ENCODE measurements at places on chromosomes 5 and 9.
A peak's percentile ranks its signal among the peaks of the same experiment; 100 is the strongest.

GRCh38 chr9:16103620-16104397 lies 551.0 kb downstream of the CCDC171 start:
- no peak for DNase-seq

GRCh38 chr9:110157823-110158664 lies 49.9 kb downstream of the C9orf152 start:
- no peak for DNase-seq

DNA sequence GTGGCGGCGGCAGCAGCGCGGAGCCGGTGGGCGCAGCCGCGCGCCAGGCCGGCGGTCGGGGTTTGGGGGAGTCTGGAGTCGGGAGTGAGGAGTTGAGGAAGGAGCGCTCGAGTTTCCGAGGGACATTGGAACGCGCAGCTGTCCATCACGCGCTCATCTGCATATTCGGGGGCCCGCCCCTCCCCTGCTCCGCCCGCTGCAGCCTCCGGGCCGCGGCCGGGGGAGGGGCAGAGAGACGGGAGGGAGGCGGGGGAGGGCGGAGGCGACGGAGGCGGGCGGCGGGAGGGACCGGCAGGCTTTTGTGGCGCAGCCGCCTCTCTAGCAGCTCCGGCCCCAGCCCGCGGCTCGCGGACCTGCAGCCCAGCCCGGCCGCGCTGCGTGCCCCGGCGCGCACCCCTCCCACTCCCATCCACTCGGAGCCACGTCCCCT lies at the start of gene IRX2:
TSS of gene IRX2 (minus strand) at position 86 of the 430 bp plus-strand sequence. CDS start 264 bp downstream, outside the sequence.
- DNase-seq = peak; percentile 91

GRCh38 chr9:136610426-136610825 lies 52.3 kb upstream of the EGFL7 start:
- DNase-seq = no peak

GRCh38 chr5:22050931-22051330 lies 802.2 kb downstream of the CDH12 start:
- DNase-seq = no peak

DNA sequence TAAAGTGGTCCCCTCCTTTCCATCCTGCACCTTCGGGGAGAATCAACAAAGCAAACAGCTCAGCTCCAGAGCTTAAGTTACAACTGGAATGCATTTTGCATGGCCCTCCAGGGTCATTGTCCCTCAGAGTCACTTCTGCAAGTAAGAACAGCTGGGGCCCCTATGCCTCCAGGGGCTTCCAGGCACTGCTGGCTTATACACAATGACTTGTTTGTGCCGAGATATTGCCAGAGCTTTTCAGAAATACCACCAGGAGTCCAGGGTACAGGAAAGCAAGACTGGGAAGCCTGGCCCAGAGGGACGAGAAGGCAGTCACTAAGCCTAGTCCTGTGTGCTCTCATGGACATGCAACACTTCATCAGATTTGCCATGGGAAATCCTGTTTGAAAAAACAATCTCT lies 11.3 kb downstream of the FRMD3 start:
- no peak for DNase-seq

DNA sequence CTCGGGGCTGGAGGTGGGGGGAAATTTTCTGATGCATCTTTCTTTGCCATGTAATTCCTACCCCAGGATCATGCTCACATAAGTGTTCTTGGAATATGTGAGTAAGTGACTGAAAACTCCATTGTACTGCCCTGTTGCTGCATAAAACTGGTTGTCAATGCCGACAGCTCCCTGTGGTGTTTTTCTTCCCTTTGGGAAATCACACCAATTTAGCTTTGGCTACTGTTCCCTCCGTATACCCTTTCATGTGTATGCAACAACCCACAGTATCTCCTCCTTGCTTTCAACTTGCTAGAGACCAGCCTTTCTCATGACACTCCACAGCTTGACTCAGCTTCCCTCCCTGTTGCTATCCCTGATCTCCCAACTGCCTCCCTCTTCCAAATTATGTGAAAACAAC lies 240.6 kb downstream of the TRIM32 start:
- DNase-seq = no peak

DNA sequence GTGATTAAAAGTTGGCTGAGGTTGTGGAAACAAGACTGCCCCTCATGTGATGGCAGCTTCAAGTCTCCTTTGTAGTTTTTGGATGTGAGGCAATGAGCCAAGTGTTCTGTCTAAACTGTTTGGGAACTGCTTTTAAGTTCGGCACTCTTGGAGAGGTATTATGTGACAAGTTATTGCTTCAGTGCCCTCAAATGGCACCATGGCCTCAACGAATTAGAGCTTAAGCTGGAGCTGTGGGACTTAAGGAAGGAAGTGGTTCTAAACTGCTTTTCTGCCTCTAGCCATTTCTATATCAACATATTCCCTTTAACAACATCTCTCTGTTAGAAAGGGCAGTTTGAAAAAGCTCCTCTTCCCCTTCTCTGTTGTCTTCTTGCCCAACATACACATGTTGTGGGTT lies 227.7 kb downstream of the RFK start:
- DNase-seq = no peak

GRCh38 chr5:62289813-62290212 lies 16.2 kb upstream of the KIF2A start:
- no peak for DNase-seq

DNA sequence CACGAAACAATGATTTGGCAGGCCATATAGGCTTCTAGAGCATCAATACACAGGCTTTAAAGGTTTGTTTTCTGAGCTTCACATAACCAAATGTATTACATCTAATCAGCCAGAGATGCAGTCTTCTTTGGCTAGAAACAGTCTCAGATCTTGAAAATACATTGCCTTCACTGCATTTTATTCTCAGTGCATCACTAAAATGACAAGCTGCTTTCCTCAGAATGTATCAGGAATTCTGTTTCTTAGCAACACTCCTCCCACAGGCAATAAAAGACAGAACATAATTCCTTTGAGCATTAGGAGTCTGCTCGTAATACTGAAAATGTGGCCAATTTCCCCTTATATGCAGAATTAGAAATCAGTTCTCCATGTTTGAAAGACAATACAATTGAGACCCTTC lies 36.9 kb downstream of the FEM1C start:
- DNase-seq = peak; percentile 83

- peak; percentile 5 for DNase-seq
Observed at GRCh38 chr5:84634256-84634655, 249.6 kb upstream of the EDIL3 start.

- no peak for DNase-seq
Observed at GRCh38 chr5:14996997-14997396, 125.4 kb upstream of the ANKH start.

DNA sequence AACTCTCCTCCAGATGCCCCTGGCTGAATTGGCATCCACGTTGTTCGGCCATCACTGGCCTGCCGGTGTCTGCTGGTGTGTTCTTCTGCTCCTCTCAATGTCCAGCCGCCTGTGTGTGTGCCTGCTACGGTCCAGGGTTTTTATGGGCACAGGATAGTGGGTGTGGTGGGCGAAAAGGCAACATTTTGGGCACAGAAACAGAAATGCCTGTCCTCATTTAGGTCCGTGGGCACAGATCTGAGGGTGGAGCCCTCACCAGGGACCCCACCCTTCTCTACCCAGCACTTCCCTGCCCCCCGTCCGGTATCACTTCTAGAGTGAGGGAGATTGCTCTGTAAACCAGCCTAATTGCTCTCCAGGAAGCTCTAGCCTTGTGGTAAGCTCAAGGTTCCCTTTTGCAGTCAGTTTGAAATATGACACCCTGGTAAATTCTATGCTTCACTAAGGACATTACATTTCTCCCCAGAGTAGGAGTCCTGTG lies 410.1 kb downstream of the MAT2B start:
- no peak for DNase-seq

DNA sequence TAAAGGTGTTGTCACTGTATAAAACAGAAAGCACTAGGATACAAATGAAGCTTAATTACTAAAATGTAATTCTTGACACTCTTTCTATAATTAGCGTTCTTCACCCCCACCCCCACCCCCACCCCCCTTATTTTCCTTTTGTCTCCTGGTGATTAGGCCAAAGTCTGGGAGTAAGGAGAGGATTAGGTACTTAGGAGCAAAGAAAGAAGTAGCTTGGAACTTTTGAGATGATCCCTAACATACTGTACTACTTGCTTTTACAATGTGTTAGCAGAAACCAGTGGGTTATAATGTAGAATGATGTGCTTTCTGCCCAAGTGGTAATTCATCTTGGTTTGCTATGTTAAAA lies 43.8 kb downstream of the NDFIP1 start:
- DNase-seq = no peak

- peak; percentile 9 for DNase-seq
Observed at GRCh38 chr9:17528859-17529258, 50.0 kb upstream of the SH3GL2 start.

DNA sequence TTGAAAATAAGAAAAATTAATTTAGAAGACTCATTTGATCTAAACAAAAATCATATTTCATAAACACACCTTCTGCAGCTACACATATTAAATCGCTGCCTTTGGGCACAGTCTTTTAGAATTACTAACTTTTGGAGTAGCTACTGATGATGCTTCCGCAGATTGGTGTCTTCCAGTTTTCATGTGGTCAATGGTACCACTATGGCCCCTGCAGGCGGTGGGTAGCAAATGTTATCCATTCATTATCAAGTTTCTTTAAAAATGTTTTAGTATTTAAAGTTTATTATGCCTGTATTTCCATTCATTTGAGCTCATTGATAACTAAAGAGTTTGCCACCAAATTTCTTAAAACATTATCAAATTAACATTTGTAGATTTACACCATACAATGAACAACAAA lies 122.9 kb upstream of the GRAMD2B start:
- no peak for DNase-seq

- DNase-seq = no peak
Observed at GRCh38 chr5:140260089-140260656, 42.7 kb downstream of the PFDN1 start.

DNA sequence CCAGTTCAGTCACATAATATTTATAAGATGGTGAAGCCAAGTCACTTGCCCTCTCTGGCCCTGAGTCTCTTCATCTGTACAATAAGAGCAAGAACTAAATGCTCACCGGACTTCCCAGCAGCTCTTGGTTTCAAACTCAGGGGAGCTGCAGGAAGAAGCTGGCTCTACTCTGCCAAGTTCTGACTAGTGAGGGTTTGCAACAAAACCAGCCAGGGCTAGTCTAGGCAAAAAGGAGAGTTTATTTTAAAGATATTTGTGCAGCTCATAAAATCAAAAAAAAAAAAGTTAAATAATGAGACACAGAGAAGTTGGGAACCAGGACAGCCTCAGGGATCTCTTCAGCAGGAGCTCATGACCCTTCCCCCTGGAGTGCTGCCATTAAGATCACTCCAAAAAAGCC lies 107.3 kb downstream of the DOCK2 start:
- peak; percentile 36 for DNase-seq

GRCh38 chr9:124019771-124020519 lies 8.4 kb downstream of the LHX2 start:
- no peak for DNase-seq

- no peak for DNase-seq
Observed at GRCh38 chr5:102875721-102876123, 120.6 kb downstream of the PAM start.

- no peak for DNase-seq
Observed at GRCh38 chr9:106468431-106468830, 394.5 kb upstream of the ZNF462 start.
